ENCODE measurements at places on chromosomes 7 and 10.

GRCh38 chr10:133388236-133388972 is 5.6 kb upstream of the MTG1 start:
- no peak for DNase-seq

DNA sequence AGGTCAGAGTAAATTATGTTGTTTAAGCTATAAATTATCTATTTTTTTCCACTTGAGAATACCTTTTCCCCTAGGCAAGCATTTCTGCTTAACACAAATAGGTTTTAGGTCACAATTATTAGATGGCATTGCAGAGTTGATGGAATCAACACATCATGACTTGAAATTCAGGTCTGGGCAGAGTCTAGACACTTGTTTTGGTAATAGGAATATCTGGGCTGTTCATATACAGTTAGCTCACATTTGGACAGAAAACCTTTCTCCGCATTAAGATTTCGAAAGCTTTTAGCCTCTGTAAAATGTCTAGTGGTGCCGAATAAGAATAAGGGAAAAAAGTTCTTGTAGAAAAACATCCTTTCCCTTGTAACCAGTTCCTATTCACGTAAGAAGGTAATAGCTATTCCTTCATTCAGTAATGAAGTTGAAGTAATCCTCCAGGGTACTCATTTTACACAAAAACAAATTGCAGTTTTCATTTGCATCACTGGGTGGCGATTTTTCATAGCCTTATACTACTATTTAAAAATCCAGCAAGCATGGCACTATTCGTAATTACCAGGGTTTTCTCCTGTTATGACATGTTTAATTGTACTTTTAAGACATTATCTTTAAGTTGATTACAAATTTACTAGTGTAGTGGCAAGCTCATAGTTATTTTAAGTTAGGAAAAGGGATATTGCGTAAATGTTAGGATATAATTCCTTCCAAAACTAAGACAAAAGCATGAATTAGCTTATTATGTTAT is 37.0 kb downstream of the RPA3 start:
- DNase-seq = no peak

GRCh38 chr10:6399231-6399741 is 180.8 kb downstream of the PRKCQ start:
- DNase-seq = no peak

- no peak for DNase-seq
These were observed 18.8 kb upstream of the INPP5A start for GRCh38 chr10:132518572-132519381.

DNA sequence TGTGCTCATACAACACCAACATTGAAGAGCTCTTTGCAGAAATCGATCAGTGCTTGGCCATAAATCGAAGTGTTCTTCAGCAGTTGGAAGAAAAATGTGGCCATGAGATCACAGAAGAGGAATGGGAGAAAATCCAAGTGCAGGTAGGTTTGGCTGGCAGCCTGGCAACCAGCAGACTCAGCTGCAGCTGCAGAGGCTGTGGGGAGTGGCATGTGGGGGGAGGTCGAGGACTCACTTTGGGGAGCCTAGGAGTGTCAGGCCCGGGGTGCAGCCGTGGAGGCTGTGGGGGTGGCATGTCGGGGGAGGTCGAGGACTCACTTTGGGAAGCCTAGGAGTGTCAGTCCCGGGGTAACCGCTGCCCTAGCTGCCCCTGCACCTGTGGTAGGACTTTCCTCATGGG is 35.1 kb downstream of the RNF32 start:
- DNase-seq = no peak

GRCh38 chr10:18071591-18071990 is 68.6 kb upstream of the CACNB2 start:
- DNase-seq = no peak

- no peak for DNase-seq
These were observed 180.8 kb upstream of the CDK1 start for GRCh38 chr10:60597513-60597912.

GRCh38 chr10:9786576-9786975 is 1231.1 kb upstream of the CELF2 start:
- DNase-seq = no peak

DNA sequence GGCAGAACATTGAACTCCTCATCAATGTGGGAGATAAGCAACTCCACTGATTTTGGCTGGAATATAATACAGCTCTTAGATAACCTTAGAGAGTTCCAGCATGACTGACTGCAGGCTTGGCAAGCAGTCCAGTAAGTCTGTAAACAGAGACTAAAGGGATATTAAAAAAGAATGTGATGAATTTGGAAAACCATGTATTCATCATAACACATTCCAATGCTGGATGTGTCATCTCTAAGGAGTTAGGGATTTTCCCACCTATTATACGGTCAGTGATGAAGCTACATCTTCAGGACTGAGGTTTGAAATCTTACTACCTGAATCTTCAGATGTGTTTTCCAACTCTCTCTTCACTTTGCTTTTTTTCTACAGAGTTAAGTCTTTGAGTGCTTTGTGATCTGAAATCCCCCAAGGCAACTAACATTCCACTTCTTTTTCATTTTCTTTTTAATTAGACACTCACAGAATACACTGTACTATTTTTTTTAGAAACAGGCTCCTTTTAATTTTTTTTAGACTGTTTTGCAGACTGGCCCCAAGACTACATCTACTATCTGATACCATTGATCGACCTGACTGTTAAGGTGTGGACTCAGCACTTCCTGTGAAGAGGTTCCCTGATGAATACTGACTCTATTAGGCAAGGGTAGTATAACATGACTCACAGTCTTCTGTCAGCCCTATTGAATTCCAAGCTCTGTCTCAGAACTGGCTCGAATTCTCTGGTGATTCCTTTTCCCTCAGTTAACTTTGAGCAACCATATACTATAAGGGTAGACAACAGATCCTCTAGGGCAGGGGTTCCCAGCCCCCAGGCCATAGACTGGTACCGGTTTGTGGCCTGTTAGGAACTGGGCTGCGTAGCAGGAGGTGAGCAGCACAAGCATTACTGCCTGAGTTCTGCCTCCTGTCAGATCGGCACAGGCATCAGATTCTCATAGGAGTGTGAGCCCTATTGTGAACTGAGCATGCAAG is 678.2 kb downstream of the GRM8 start:
- DNase-seq = no peak

DNA sequence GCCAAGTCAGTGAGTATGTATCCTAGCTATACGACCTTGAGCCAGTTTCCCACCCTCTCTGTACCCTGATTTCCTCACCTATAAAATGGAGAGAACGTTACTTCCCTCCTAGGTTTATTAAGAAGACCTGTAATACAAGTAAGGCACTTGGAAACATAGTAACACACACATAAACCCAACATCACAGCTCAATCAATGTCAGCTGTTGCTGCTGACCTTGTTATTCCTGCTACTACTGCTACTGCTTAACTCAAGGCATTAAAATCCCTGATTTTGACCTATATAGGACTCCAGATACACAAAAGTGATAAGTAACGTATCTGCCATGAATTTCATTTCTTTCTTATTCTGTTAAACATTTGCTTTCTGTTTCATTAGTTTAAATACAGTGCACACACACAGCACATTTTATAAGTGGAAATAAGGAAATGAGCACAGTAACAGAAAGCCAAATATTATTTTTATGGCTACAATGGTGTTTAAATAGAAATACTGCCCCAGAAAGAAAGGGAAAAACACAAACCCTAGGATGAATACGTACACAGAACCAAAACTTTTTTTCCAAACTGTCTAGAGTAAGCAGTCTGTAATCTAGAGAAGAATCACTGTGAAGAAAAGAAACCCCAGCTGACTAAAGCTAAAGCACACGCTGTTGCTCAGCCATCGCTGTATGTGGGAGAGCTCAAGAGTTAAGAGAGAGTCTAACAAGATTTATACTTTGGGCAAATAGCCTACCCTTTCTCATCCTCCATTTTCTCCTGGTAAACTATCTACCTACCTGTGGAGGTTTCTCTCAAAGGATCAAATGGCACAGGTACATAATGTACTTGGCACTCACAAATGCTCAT is 19.0 kb downstream of the NAPEPLD start:
- DNase-seq = no peak

DNA sequence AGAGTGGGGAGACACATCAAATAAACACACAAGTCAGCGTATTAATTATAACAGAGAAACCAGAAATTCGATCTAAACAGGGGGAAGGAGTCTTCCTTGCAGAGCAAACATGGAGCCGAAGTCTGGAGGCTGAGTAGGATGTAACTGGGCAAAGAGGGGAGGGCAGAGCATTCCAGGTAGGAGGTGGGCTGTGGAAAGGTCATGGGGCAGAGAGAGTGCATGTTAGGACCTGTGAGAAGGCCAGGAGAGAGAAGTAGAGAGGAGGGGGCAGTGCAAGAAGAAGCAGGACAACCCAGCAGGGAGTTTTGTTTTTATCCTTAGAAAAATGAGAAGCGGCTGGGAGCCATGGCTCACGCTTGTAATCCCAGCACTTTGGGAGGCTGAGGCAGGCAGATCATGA is 130.8 kb upstream of the GPR26 start:
- DNase-seq = no peak

DNA sequence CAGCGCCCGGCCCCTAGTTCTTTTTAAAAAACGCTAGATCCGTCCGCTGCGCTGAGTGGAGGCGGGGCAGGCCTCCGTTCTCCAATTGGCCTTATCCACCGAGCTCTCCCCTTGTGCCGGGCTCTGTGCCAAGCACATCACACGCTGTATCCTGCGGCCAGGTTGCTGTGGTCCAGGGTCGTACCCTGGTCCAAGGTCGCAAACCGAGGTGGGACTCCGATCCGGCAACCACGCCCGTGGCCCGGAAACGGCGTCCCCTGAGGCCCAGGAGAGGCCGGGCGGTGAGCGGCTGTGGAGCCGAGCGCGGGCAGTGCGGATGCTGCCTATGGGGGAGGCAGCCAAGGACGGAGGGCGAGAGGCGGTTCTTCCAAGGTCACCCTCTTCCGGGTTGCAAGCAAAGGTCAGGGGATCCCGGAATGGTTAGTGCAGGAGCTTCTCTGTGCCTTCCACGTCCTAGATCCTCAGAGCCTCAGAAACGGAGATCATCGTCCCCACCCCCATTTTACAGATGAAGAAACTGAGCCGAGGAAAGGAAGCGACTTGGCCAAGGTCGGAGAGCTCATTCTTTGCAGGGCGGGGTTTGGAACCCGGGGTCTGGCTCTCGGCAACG is 72.4 kb upstream of the LRRC4 start:
- no peak for DNase-seq

- DNase-seq = no peak
These were observed 28.5 kb downstream of the CPED1 start for GRCh38 chr7:121016966-121017365.

GRCh38 chr10:91313-91712 is 42.2 kb upstream of the TUBB8 start:
- DNase-seq = no peak

DNA sequence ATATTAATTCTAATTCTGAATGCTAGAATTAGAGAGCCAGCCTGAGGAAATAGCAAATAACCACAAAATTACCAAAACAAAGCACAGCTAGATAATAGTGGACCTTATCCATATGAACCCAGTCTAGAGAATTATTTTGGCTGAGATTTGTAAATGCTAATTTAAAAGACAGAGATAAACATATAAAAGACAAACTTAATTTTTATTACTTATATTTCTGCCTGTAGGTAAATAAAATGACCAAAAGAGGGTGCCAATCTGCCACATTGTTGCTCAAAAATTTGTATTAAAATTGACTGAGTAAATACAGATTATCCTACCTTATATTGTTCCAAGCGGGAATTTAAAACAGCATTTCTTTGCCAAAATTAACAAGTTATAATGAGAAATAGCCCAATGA is 20.2 kb downstream of the RTKN2 start:
- DNase-seq = no peak

- DNase-seq = no peak
These were observed 73.4 kb upstream of the FAM13C start for GRCh38 chr10:59435707-59436106.

DNA sequence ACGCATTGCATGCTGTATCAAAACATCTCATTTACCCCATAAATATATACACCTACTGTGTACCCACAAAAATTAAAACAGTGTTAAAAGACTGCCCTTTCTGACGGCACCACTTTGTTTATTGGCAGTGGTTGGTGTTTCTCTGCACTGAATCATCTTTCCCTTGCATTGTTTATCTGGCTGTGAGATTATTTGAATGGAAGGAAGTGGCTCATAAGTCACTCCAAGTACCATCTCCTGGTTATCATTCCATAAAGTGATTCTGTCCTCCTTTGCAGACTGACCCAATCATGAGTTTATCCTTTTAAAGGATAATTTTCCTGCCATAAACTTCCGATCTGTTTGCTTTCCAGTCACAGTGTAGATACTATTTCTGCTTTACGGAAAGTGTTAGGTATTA is 183.8 kb downstream of the CAMK1D start:
- DNase-seq = no peak

- DNase-seq = no peak
These were observed 121.9 kb downstream of the STRA8 start for GRCh38 chr7:135355377-135356048.

DNA sequence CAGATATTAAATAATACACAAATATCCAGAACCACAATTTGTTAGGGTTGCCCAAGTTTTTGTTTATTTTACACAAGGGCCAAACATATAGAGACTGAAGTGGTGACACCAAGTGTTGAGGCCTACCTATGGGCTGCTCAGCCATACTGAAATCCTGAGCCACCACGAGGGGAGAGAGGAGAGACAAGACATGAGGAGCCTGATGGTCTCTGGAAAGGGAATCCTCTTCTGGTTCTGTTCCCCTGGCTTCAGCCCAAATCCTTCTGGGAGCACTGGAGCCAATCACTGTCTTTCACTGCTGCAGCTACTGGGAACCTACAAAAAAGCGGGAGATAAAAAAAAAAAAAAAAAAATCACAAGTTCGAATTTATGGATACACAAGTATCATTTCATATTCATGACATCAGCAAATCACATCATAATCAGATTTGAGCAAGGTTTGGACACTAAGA is 1.9 kb downstream of the SKIDA1 start:
- DNase-seq = no peak

DNA sequence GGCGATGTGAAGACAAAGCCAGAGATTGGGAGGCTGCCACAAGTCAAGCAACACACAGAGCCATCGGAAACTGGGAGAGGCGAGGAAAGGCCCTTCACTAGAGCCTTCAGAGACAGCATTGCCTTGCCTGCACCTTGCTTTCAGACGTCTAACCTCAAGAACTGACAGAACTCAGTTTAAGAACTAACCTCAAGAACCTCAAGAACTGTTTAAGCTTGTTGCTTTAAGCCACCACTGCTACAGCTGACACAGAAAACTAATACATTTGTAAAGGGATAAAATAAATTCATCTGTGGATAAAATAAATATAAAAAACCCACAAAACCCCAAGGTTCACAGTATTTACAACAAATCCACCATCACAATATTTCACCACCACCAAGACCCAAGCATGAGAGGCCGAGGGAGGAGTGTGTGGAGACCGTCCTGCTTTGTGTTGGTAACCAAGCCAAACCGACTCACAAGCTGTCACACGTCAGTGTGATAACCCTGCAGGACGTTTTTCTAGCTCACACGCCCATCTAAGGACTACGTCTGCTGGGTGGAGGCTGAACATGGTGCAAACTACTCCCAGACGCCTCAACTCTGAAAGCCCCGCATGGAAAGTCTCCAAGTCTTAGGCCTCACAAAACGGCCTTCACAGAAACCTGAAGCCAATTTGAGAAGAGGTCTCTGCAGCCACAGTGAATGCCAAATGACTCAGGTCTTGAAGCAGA is 116.8 kb downstream of the ABLIM1 start:
- DNase-seq = no peak

DNA sequence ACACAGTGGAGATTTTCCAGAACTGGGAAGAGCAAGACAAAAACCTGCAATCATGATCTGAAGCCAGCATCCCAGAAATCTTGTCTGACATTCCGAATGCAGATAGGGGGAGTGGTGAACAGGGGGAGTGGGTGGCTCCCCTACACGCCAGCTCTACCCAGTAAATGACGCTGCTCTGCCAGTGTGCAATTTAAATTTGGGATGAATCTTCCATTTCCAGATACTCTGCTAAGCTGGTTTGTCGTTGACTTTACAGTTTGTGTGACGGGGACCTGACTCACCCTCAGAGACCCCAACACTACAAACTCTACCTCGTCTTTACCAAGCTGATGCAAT is 68.7 kb upstream of the CAMK2B start:
- no peak for DNase-seq

Data from cortex of kidney (tissue), 1 donor.